CD4-positive, alpha-beta T cell treated with Interleukin-15 for 4 hours (primary cell): ENCODE measurements at places on chromosomes 4 and X.

- DNase-seq: no peak
Measured at GRCh38 chrX:134733591-134733990, 75.3 kb upstream of the PLAC1 start.

GRCh38 chrX:79036157-79036880, 91.1 kb downstream of the P2RY10 start:
- DNase-seq: no peak

- no peak for DNase-seq
Measured at GRCh38 chrX:7191681-7192110, 43.7 kb upstream of the PUDP start.

- DNase-seq: no peak
Measured at GRCh38 chr4:48375651-48376304, 34.4 kb downstream of the SLAIN2 start.
